ENCODE measurements at places on chromosomes 6 and 20.

DNA sequence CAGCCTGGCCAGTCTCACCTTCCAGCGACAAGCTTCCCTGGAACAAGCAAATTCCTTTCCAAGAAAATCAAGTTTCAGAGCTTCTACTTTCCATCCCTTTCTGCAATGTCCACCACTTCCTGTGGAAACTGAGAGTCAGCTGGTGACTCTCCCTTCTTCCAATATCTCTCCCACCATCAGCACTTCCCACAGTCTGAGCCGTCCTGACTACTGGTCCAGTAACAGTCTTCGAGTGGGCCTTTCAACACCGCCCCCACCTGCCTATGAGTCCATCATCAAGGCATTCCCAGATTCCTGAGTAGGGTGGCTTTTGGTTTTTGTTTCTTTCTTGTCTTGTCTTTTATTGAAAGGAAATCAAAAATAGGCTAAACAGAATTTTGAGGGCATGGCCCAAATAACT lies 24.3 kb downstream of the MYCT1 start:
- no peak for DNase-seq

DNA sequence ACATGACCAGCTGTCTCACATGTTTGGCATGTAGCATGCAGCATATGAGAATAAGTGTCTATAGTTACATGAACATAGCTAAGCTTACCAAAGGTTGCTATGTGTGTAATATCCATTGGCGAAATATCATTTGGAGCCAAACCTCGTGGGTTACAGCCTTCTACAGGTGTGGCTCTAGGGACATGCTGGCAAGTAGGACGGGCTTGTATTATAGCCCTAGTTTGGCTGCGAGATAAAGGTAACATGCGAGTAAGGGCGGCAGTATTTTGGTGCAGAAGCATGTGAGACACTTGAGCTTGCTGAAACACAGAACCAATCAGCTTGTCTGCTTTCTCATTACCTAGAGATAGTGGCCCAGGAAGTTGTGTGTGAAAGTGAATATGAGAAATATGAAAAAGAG lies 6.5 kb upstream of the ABHD12 start:
- no peak for DNase-seq

DNA sequence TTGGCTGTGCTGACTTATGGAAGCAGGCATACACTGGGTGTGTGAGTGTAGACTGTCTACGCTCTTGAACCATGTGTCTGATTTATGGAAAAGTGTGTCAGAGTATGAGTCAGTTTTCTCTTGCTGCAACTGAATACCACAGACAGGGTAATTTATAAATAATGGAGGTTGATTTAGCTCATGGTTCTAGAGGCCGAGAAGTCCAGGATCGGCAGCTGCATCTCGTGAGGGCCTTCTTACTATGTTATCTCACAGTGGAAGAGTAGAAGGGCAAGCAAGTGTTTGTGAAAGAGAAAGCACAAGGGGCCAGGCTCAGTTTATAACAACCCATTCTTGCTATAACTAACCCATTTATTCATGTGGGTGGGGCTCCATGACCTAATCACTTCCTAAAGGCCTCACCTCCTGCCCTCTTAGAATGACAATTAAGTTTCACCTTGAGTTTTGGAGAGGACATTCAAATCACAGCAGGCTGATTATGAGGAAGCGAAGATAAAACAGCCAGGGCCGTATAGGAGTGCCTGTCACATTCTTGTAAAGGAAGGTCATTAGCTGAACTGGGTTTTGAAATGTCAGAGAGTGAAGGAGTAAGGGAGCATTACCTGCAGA lies 6.7 kb downstream of the GPR31 start:
- no peak for DNase-seq

GRCh38 chr6:8499540-8499939 lies 64.2 kb upstream of the SLC35B3 start:
- no peak for DNase-seq

DNA sequence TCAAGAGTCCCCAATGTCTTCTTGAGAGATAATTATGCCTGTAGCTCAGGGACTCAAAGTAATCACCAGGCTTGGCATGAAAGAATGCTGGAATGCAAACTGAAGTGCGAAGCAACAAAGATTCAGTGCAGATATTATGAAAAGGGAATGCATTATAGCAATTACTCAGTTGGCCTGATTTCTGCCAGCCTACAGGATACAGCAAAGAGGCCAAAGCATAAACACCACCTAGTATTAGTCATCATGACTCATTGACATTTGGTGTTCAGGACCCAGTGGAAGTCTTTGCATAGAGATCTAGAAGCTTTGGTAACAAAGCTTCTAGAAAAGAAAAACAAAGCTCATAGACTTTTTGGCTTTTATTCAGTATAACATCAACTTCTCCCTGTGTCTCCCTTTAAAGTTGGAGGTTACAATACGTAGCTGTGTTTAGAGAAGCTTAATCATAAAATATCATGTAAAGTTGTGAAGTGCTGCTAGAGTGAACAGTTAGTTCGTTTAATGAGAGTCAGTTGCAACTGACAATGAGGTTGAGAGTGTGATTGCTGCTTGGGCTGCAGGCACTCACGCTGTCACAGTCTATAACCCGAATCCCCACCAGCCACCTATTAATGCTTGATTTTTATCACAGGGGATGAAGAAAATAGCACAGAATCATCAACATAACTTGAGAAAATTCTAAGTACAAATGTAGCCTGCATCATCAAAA lies 932.7 kb downstream of the TFAP2A start:
- DNase-seq: no peak

DNA sequence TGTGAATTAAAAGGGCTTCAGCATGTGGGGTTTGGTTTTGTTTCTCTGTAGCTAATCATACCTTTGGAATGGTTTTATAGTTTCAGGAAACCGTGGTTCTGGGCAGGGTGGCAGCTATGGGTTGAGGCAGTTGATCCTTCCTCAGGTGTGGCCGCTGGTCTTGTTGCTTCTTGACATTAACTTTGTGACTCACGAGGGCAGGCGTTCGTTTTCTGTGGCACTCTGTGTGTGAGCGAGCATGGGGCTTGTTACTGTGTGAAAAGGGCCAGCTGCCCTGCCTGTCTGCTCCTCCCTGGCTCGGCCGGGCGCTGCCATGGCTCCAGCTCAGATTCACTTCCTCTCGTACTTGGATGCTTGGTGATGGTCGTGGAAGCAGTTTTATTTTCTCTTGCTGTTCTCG lies 16.2 kb downstream of the DNAJC5 start:
- no peak for DNase-seq

- DNase-seq: no peak
Measured at GRCh38 chr6:116586738-116587137, 15.4 kb downstream of the RWDD1 start.

DNA sequence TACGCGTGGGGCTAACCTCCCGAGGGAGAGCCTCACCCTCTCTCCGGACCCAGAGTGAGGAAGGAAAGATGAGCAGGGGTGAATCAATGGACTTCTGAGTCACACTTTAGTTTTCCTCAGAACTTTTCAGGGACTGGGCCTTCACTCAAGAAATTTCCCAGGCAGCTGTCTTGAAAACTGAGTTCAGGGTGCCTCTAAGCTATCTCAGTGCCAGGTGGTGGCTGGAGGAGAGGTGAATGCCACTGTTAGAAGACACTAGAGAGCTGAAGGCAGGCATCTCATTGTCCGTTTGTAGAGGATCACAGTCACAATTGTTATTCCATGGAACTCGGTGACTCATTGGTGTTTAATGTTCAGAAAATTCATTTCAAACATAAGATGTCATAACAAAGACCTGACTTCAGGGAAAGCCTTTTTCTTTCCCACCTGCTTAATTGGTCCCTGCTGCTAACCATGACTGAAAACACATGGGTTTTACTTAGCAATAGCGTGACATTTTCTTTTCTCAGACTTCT lies 5.3 kb upstream of the SERPINB6 start:
- DNase-seq: no peak

- DNase-seq: no peak
Measured at GRCh38 chr6:170164271-170164900, 126.5 kb downstream of the DLL1 start.

DNA sequence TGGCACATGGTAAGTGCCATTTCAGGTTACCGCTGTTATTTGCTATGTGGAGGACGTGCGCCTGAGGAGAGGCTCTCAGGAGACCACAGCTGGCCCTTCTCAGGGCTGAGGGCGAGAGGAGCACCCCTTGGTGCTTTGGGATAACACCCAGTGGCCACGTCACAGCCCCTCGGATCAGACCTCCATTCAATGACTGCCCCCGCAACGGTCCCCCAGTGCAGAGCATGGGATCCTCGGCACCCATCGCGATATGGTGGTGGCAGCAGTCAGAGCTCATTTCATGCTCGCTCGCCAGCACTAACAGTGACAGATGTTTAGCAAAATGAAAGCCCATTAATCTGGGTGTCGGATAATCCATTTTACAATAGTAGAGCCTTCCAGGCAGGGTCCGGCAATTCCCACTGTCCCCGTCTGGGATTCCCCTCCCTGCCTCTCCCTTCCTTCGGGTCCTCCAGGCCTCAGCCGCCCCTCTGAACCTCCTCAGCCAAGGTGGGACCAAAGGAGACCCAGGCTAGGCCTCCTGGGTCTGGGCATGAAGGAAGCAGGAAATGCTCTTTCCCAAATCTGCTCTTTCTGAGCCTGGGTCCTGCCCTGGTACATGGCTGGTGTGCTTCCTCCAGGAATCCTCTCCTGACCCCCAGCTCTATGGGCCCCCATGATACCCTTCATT lies 117.1 kb downstream of the GRM4 start:
- DNase-seq: no peak

DNA sequence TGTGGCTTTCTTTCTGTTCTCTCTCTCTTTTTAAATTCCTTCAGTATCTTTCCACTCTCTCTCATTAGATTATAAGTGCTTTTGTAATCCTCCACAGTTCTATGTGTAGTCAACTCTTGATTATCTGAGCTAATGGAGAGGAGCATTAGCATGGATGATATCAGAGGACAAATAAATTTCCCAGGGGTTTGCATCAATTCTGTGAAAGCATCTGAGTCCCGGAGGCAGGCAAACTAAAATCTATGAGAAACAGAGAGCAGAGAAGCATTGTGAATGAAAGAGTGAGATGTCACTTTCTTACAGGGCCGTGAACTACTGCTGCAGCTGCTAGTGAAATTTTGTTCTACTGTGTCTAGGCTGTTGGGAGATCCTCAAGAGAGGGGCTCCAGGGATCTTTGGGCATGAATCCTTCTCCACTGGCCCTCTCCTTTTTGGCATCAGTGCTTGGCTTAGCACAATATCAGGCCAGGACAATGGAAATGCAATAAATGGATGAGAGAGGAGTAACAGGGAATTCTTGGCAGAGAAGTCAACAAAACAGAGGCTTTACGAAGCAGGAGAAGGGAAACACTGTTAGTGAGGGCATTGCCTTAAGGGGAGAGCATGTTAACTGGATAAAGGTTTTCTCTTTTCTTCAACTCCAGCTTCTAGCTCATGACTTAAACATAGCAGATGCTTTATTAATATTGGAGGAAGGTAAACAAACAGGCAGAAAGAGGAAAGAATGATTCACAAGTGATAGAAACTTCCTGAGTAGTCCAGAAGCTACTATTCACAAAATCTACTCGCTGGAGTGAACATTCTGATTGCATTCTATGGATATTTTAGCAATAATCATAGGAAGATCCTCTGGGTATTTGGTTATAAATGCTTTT lies 847.0 kb upstream of the MAP3K7 start:
- DNase-seq: no peak

GRCh38 chr20:64100566-64100888 lies 6.8 kb downstream of the NPBWR2 start:
- DNase-seq: no peak

- peak; percentile 58 for DNase-seq
Measured at GRCh38 chr6:151389618-151390275, 1.6 kb downstream of the ZBTB2 start.

DNA sequence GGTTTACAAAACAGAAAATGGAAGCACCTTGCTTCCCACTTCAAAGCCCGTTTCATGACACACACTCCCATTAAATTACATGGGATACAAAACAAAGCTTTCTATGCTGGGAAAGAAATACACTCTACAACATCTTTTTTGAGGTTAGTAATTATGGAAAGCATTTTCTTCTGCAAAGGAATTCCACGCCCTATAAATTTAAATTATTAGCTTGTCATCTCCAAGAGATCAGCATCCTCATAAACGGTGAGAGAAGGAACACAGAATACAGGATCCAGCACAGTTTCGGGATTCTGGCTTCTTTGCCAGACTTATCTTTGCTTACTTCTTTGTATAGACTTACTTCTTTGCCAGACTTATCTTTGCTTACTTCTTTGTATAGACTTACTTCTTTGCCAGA lies 1.3 kb upstream of the SMPDL3A start:
- DNase-seq: no peak

DNA sequence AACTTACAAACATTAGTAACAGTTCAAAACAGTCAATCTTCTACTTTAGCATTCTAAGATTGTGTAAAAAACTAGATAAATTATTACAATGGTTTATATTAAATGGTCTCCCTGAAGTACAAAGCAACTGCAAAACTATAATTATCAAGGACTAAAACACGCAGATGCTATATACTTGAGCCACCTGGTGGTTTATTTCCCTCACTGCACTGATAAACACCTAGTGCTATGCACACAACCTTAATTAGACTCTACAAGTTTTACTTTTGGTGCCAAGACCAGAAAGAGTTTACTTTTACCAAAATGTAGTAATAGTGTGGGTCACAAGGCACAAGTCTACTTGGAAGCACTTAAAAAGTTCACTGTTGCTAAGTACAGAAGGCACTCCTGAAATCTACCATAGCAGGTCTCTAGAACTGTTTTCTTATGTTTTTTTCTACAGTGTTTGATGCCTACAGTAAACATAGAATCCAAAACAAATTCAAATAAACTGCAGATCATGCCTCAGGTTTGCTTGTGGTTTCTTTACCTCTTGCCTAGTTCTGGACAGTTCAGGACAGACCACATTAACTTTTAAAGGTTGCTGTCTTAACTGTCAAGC lies 49.2 kb downstream of the GMDS start:
- DNase-seq: peak; percentile 56

DNA sequence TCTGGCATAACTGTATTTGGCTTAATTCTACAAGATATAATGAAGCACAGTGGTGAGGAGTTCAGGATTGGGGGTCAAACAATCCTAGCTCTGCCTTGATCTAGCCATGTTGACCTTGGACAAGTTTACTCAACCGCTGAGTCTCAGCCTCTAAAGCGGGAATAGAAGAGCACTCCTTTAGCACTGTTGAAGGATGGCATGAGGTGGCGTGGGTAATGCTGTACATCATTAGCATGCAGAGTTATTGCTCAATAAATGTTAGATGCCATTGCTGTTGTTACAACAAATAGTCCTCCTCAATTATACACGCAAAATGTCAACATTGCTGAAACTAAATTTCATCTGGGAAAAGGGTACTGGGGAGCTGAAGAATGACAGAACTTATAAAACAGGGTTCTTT lies 78.6 kb downstream of the KIF13A start:
- DNase-seq: no peak

- DNase-seq: no peak
Measured at GRCh38 chr6:26051665-26052310, 35.4 kb upstream of the HFE start.

- no peak for DNase-seq
Measured at GRCh38 chr6:82629921-82630320, 266.3 kb downstream of the TPBG start.

GRCh38 chr6:103105686-103106085 lies 1712.2 kb downstream of the GRIK2 start:
- DNase-seq: no peak

- DNase-seq: no peak
Measured at GRCh38 chr6:74197310-74197709, 501.3 kb downstream of the CD109 start.
